Cerebellum (tissue), 4 donors: ENCODE measurements at places on chromosomes 16 and 17.

DNA sequence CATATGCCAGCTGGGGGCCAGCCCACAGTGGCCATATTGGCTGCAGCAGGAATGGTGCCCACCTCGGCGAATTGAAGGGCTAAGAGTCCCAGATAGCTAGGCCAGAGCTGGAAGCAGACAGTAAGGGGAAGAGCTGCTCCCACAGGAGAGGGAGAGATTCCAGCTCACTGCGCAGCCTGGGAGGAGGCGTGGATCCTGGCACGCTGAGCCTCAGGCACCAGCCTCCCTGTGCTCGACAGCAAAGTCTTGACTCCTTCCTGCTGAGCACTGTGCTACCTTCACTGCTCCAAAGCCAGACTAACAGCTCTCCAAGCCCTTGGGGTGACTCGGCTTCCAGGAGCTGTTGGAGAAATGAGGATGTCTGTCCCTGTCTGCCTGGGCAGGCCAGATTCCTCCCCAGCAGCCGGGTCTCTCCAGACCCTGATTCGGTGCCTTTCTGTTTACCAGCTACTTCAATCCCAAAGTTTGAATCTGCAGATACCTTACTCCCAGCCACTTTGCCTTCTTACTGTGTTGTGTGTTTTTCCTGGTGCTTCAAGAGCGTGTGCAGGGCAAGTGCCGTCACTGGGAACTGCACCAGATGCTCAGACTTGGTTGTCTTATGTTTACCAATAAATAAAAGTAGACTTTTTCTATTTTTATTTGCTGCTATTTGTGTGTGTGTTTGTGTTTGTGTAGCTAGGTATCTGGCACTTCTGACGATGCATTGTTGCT, 9.1 kb downstream of the CBX2 start:
- no peak for DNase-seq

DNA sequence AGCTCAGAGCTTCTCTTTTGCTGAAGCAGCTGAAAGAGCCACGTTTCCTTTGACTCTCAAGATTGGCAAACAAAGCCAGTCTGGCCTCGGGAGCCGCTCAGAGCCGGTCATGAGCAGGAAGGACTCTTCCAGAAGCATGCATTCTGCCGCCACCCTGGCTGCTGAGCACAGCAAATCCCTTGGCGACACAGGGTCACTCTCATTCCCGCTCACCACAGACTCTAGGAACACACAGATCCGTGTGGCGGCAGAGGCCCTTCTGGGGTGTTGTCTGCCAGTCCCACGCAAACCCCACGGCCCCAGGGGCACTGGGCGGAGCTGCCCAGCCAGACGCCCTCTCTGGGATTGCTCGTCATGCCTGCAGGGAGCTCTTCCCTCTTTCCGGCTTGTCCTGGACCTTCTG, 157.0 kb downstream of the C16orf95 start:
- no peak for DNase-seq

DNA sequence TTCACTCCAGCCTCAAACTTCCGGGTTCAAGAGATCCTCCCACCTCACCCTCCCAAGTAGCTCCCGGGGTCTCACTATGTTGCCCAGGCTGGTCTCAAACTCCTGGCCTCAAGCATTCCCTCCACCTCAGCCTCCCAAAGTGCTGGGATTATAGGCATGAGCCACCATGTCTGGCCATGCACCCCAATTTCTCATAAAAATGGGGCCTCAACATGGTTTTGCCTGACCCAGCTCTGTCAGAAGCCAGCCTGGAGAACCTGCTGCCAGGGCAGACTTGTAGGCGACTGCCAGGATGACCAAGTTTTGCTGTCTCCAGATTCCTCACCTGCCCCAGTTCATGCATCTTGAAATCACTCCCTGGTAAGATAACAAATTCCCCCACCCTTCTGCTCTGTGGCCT, 82.9 kb downstream of the AIPL1 start:
- no peak for DNase-seq

- no peak for DNase-seq
Measured at GRCh38 chr17:17493249-17493985, 2.8 kb downstream of the RASD1 start.

- no peak for DNase-seq
Measured at GRCh38 chr17:67316781-67317180, 49.6 kb downstream of the PSMD12 start.

DNA sequence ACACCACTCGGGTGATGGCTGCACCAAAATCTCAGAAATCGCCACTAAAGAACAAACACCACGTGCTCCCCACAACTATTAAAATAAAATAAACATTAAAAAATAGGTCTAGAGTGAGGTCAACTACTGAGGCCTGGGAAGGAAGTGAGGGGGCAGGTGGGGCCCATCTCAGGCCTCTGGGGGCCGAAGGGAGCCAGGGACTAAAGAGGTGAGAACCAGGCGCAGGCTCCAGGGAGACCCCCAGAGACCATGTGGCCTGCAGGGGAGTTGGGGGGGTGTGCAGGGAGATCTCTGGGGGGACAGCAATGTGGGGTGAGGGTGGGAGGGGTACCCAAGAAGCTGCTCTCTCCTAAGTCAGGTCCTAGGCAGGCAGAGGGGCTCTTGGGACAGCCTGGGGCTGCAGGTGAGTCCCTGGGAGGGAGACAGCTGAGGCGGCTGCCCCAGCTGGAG, 111.3 kb upstream of the SMURF2 start:
- no peak for DNase-seq

DNA sequence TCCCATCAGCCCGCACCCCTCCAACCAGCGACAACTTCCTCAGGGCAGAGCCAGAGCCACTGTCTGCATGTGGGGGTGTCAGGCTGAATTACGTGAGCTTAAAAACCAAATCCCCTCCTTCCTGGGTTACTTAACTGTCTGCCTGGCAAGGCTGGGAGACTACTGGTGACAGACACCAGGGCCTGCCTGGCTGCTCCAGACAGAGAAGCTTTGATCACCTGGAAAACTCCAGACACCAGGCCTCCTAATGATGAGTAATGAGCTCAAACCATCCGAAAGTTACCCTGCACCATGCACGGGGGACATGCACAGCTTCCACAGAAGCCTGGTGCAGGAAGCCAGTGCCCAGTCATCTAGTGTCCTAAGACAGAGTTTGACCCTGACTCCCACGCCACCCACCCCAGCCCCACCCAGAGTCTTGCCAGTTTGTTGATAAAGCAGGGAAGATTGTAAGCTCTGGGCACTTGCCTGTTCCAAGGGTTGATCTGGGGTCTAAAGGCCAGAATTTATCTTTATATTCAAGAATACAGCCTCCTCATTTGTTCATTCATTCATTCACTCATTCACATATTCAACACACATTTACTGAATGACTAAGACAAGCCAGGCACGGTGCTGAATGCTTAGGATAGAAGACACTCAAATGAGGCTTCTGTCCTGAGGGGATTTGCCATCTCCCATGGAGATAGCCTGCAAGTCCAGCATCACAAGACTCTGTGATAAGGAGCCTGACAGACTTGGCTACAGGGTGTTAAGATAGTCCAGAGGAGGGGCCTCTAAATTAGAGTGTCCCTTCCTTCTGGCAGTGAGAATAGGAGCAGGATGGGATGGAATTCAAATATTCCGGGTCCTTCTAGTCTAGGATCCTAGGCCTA, 7.2 kb upstream of the CCDC182 start:
- DNase-seq, result no peak

DNA sequence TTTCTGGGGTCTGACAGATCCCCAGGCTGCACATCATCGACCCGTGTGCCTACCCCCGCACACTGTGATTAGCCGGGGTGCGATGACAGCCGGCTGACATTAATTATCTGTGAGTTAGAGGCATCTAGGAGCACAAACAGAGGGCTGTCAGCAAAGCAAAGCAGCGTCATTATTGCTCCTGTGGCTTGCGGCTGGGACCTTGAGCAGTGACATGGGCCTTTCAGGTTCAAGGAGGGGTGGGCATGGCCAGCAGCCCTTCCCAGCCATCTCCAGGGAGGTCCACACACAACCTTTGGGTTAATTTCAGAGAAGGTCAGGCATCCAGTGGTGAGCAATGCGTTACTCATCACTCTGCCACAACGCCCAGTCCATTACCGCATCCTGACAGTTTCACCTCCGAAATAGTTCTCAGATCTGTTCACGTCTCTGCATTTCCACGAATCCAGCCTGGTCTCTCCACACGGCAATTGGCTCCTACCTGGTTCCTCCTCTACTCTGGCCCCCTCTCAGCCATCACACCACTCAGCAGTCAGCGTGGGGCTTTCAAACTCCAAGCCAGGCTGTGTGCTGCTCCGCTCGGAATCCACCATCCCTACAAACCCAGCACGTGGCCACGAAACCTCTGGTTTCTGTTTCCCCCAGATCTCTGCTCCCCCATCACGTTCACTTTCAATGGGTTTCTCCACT, 249.7 kb upstream of the C16orf82 start:
- DNase-seq, result no peak

- no peak for DNase-seq
Measured at GRCh38 chr16:30766206-30766932, 4.2 kb downstream of the RNF40 start.

- peak; percentile 24 for DNase-seq
Measured at GRCh38 chr16:89122322-89122851, 28.7 kb downstream of the ACSF3 start.

- DNase-seq, result no peak
Measured at GRCh38 chr17:81527591-81528383, at the start of gene FSCN2. Gene FSCN2 (plus strand): TSS chr17:81528377. CDS start chr17:81528532, 155 bp downstream.

GRCh38 chr17:15446036-15446435, 21.4 kb downstream of the CDRT4 start:
- DNase-seq, result no peak

DNA sequence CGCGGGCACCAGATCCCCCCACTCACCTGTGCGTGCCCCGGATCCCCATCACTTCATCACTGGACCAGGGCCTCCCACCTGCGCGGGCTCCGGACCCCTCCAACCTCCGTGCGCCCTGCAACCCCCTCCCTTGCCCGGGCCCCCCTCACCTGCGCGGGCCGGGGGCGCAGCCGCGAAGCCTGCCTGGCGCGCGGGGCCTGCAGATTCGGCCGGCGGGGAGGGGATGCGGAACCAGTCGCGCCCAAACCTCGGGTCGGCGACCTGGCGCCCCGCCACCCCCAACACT, 202 bp downstream of the CEP131 start:
- no peak for DNase-seq

DNA sequence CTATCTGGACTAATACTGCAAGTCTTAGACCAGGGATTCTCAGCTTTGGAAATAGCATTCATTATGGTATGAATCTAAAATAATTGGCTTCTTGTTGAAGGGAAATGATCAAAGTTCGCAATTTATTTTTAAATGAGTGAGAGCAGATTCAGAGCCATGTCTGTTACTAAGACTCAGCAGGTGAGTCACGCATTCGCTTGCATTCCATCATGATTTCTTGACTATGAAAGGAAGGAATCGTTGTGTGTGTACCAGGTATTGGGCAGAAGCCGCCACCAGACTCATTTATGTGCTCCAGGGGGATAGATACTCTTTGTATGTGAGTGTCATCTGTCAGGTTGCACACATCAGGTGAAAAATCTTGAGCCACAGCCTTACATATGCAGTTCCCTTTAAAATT, 10.8 kb downstream of the GSG1L2 start:
- DNase-seq, result no peak

GRCh38 chr16:72785886-72786285, 262.0 kb downstream of the ZFHX3 start:
- no peak for DNase-seq

DNA sequence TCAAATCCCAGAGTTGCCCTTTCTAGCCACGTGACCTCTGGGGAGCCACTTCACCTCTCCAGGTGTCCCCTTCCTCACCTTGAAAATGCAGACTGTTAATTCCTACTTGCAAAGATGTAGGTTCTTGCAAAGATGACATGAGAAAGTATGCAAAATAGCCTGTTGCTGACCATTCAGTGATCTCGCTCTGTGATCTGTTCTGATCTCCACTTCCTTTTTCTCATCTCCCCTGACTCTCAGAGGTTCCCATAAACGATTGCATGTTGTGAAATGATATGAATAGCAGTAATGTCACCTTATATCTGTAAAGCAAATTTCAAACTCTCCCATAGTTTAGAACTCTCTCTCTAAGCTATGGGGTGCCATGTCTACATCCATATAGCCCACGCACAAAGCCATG, 182.3 kb downstream of the TMEM132E start:
- no peak for DNase-seq

GRCh38 chr16:81814751-81815428, 35.8 kb downstream of the PLCG2 start:
- no peak for DNase-seq

DNA sequence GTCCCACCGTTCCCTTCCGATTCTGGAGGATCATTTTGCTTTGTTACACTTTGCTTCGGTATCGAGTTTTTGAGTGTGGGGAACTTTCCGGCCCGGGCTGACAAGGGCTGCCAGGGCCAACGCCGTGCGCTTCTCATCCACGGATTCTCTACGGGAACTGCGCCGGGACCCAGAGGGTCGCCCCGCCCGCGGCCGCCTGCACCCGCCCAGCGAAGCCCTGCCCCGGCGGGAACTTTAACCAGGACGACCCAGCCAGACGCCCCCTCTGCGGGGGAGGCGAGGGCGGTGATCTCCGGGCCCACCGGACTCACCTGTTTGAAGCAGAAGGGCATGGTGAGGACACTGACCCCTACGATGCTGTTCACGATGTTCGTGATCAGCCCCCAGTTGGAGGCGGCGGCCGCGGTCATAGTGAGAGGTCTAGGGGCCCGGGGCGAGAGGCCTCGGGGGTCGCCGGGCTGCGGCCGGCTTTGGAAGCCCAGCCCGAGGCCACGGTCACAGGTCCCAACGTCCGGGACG, 536 bp downstream of the SLC38A10 start:
- no peak for DNase-seq
